ENCODE measurements at places on chromosomes 2 and 18.

DNA sequence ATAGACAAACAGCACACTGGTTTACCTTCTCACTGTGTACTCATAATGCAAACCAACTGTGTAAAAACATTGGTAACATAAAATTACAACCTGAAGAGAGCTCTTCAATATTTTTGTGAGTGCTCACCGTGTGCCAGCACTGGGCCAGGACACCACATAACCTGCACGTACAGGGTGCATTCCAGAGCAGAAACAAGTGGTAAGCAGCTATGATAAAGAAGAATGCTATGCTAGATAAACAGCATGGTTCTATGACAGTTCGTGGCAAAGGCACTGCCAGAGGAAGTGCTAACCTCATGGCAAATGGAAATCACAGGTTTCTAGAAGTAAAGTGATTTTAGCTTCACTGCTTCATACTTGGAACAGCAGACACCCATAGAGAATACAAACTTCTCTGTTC lies 343.5 kb downstream of the MTX2 start:
- DNase-seq: no peak

- DNase-seq: no peak
Observed at GRCh38 chr2:66888791-66889631, 454.1 kb downstream of the MEIS1 start.

DNA sequence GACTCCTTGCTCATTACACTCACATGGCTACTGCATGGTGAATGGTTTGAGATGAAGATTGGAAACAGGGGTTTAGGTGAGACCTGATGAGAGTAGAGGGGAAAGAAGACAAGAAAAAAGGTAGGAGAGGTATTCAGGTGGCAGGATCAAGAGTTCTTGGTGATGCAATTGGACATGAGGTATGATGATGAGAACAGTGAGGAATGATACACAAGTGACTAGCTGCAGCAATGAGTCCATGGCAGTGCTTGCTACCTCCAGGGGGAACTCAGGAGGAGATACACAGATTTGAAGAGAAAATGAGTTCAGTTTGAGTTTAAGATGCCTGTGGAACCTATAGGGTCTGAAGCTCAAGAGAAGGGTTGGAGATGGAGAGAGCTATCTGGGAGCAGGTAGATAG lies 62.1 kb upstream of the NFE2L2 start:
- DNase-seq: no peak

GRCh38 chr18:44924785-44925499 lies 244.3 kb downstream of the SETBP1 start:
- no peak for DNase-seq

- peak; percentile 77 for DNase-seq
Observed at GRCh38 chr18:59837586-59837985, 62.2 kb upstream of the PMAIP1 start.

DNA sequence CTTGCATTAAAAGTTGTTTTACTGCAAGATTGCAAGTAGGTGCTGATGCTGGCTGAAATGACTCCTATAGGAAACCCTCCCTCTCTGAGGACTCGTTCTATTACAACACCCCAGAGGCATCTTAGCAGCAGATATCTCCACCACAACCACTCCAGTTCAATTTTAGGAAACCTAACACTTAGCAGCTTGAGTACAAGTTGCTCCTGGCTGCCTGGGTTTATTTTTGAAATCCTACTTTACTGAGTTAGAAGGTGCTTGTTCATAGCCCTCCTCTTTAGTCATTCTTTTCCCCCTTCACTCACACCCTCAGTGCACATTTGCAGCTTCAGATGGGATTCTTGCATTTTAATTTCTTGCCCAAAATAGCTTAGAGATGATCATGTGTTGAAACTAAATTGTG lies 111.5 kb downstream of the MTCL1 start:
- DNase-seq: no peak

DNA sequence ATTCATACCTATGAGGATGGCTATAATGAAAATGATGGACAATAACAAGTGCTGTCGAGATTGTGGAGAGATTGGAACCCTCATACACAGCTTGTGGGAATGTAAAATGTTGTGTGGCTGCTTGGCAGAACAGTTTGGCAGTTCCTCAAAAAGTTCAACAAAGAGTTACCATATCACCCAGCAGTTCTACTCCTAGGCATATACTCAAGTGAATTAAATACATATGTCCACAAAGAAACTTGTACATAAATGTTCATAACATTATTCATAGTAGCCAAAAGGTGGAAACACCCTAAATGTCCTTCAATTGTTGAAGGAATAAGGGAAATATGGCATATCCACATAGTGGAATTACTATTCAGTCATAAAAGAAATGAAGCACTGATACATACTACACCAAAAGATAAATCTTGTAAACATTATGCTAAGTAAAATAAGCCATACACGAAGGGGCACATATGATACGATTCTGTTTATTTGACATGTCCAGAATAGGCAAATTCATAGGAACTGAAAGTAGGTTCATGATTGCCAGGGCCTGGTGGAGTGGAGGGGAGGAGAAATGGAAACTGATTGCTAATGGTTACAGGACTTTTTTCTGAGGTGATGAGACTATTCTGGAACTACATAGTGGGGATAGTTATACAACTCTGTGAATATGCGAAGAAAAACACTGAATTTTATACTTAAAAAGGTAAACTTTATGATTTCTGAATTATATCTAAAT lies 92.1 kb downstream of the ADAM23 start:
- DNase-seq: no peak

DNA sequence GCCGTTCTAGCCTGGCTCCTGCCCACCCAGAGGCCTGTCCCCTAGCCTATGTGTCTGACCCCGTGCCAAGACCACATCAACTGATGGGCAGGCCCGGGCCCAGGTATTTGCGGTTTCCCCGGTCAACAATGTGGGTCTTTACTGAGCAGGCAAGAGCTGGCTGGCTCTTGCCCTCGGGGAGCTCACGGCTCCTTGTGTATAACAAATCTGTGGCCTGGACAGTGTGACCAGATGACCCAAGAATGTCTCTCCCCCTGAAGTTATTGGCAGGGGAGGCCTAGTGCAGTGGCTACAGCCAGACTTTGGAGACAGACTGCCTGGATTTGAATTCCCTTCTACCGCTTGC lies 179.6 kb downstream of the KLHL29 start:
- no peak for DNase-seq

Data from inflammatory macrophage treated with lipopolysaccharide for 4 hours (primary cell).